ENCODE measurements at places on chromosomes 1 and 21.
A peak's percentile ranks its signal among the peaks of the same experiment; 100 is the strongest.

- DNase-seq = peak; percentile 50
Measured at GRCh38 chr1:206065547-206066145, 12.7 kb downstream of the RHEX start.

DNA sequence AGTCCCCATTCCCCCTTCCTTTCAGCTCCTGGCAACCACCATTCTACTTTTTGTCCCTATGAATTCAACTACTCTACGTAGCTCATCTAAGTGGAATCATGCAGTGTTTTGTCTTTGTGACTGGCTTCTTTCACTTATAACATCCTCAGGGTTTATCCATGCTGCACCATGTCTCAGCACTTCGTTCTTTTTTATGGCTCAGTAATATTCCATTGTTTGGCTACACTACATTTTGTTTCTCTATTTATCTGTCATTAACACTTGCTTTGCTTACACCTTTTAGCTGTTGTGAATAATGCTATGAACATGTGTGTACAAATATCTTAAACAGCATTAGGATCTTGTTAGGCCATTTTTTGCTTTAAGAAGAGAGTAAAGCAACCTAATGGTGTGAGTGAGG is 1.5 kb upstream of the MRPS14 start:
- no peak for DNase-seq

DNA sequence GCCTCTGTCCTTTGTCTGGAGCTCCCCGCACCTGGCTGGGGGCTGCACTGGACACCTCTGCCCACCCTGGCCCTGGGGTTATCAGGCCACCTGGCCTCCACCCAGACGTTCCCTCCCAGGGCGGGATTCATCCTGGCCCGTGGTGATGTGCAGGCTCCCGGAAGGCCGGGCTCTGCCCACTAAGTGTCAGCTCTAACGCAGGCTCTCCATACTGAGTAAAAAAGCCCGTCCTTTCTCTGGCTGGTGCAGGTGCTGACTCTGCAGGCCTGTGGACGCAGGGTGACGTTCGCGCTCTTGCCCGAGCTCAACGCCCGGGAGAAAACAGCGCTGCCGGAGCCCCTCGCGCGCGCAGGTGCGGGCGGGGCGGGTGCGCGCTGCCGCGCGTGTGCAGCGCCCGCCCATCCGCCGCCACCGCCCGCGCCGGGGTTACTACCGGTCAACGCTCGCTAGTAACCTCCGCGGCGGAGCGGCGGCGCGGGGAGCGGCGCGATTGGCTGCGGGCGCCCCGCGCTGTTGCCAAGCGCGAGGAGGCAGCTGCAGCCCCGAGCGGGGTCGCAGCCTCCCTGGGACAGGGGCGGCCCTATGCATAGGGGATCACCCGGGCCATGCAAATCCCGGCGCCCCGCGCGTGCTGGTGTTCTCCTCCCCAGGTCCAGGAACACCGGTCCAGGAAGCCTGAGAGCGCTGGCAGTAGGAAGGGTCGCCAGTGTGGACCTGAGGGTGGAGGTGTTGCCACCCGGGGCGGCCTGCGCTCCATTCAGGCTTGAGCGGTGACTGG is 15.7 kb downstream of the ABCG1 start:
- DNase-seq = peak; percentile 91

DNA sequence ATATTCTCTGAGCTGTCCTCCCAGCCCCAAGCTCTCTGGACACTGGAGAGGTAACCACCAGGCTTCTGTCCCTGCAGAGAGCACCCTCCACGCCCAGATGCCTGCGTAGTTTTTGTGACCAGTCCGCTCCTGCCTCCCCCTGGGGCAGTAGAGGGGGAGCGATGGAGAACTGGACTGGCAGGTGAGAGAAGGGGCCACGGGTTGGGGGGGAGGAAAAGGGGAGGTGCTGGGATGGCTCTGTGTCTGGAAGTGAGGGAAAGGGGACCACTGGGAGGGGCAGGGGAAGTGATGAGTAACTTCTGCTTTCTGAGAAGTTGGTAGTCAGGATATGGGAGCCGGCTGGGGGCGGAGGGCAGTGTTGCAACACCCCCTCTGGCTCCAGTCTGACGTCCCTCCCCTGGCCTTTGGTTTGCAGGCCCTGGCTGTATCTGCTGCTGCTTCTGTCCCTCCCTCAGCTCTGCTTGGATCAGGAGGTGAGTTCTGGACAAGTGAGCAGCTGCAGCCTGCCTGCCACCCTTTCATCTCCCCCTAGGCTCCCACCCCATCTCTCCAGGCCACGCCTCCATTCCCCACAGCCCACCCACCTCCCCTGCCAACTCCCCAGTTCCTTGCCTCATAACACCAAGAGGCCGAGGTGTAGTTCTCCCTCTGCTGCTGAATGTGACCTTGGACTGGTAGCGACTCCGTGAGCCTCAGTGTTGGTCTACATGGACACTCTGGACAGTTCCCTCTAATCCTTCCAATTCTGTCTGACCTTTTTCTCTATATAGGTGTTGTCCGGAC is 3.1 kb downstream of the ADAMTSL4 start:
- peak; percentile 96 for DNase-seq

DNA sequence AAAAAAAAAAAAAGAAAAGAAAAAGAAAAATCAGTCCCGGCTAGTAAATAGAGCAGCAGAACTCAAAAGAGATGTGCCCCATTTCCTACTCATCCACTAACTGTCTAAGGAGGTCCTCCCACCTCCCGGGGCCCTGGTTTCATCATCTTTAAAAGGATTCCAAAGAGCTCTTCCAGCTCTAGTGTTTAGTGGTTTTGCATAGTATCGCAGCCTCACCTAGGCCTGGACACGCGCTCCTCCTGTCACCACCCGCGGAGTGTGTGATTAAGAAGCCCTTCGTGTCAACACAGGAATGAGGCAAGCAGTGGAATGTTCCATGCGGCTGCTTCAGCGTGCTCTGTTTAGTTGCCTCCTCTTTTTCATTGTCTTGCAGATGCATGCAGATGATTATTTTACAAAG is 49.0 kb downstream of the LBR start:
- DNase-seq = no peak

- DNase-seq = no peak
Measured at GRCh38 chr1:212287261-212287895, 2.2 kb downstream of the PPP2R5A start.

All from suppressor macrophage (primary cell).